ENCODE measurements at places on chromosomes 7 and 10. TPM values are rescaled to one million over a fixed set of nuclear protein-coding genes. Genes with fewer than 3 reads are reported as not detected.

ITGA8 gene
- 0.53 TPM for total RNA-seq

PRKCQ gene
- 0.07 TPM for total RNA-seq

MAT1A gene
- total RNA-seq, result not detected

FGFBP3 gene
- 0.33 TPM for total RNA-seq

HOXA1 gene
- 2.3 TPM for total RNA-seq

OR9A2 gene
- total RNA-seq, result not detected

LOXL4 gene
- total RNA-seq, result 9.1 TPM

CCL24 gene
- not detected for total RNA-seq

NXPH1 gene
- total RNA-seq, result not detected

PDK4 gene
- 1.8 TPM for total RNA-seq

FOXI2 gene
- total RNA-seq, result not detected

Measured in mammary microvascular endothelial cell (primary cell).